Tibial nerve (tissue), 4 donors: ENCODE measurements at places on chromosomes 6 and 20. TPM values are rescaled to one million over a fixed set of nuclear protein-coding genes. Genes with fewer than 3 reads are reported as not detected.

DNA sequence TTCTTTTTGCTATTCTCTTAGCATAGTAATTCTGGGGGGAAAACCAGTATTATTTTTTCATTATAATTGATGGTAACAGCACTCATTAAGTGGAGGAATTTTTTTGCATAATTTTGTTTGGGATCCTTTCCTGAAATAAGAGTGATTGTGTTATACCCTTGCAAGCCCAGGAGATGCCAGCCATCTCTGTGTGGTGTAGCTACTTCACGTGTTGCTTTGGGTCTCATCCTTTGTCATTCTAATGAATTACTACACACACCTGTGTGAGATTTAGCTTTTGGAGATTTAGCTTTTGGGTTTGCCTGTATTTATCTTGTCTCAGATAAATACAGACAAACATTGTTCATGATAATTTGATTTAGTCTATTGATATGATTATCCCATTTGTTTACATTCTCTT lies 76.5 kb downstream of the SH3BGRL2 start:
- DNase-seq: no peak

GRCh38 chr6:93416571-93417420 lies 2.6 kb downstream of the EPHA7 start:
- no peak for DNase-seq

GRCh38 chr6:132023490-132023889 lies 72.3 kb upstream of the CCN2 start:
- DNase-seq: no peak

DNA sequence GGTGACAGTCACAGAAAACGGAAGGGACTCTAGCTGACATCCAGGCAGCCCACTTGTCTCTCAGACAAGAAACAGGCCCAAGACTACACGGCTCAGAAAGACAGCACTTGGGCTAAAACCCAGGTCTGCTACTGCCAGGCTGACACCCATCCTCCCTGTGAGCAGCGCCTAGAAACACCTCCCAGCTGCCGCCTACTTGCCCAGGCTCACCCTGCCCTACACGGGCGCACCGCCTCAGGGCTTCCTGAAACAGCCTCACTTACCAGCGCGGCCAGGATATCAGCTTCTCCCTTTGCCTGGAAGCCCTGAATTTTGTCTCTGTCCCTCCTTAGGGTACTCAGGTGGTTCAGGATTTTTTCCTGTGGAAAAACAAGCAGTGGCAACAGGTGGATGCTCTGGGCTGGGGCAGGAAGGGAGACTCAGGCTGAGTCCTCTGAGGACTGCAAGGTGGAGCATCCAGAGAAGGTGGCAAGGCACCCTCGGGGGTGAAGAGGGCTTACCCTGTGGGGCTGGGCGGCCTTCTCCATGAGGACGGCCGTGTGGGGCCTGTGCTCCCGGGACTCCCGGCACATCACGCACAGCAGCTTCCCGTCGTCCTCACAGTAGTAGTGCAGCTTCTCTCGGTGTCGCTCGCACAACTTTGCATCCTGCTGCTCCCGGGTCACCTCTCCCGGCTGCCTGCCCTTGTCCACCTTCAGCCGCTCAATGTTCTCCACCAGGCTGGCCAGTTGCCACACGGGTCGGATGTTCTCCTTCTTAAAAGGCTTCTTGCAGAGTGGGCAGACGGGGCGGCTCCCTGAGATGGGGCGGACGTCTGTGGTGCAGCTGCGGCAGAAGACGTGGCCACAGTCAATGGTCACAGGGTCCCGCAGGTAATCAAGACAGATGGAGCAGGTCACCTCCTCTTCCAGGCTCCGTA lies 14.8 kb downstream of the TRIM26 start:
- DNase-seq: no peak

The ARMC12 gene
- total RNA-seq: 2.9 TPM

The GLP1R gene
- 0.20 TPM for total RNA-seq

The NMBR gene
- total RNA-seq: not detected

DNA sequence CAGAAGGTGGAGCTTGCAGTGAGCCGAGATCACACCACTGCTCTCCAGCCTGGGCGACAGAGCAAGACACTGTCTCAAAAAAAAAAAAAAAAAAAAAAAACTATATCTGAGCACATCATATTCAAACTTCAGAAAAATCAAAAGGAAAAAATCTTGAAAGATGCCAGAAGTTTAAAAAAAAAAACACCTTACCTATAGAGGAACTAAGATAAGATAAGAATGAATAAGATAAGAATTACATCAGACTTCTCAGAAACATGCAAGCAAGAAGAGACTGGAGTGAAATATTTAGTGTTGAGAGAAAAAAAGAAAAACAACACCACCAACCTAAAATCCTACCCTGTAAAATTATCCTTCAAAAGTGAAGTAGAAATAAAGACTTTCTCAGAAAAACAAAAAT lies 116.8 kb upstream of the ARID1B start:
- DNase-seq: no peak

DNA sequence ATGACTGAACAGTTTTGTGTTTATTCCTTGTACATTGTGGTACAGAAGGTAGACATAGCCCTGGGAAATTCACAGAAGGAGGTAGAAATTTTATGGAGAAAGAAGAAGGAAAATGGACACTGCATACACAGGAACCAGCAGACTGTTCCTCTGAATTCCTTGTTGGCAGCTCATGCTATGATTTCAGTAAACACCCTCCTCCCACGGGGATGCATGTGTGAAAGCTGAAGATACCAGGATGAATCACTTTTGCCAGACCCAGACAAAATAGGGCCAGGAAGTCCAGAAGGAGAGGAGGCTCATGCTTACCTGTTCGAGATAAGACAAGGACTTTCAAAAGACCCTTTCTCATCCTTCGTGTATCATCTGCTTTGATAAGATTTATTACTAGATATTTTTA lies 110.3 kb upstream of the GGTLC1 start:
- DNase-seq: no peak

- no peak for DNase-seq
Measured at GRCh38 chr6:33934731-33935270, 131.0 kb upstream of the MLN start.
